ENCODE measurements at places on chromosomes 4 and X. TPM values are rescaled to one million over a fixed set of nuclear protein-coding genes. Genes with fewer than 3 reads are reported as not detected.

Gene DMD
- total RNA-seq: 0.05 TPM

Gene SSX3
- not detected for total RNA-seq

Gene NPNT
- 0.29 TPM for total RNA-seq

Gene ATP2B3
- total RNA-seq: 0.07 TPM

Gene BEX4
- 1.8 TPM for total RNA-seq

Gene IRF2
- 9.1 TPM for total RNA-seq

Gene SCRG1
- not detected for total RNA-seq

Gene TCEAL2
- total RNA-seq: not detected

Gene PLXNA3
- 11.8 TPM for total RNA-seq

Gene USP27X
- 4.1 TPM for total RNA-seq

Gene PCSK1N
- total RNA-seq: 47.3 TPM

Gene RBM46
- total RNA-seq: not detected

Gene TRPC5OS
- not detected for total RNA-seq

Gene C4orf17
- total RNA-seq: not detected

Gene XG
- not detected for total RNA-seq

Gene SMR3A
- total RNA-seq: not detected

Gene AREG
- 48.1 TPM for total RNA-seq

Gene GDPD2
- total RNA-seq: not detected

Gene GNRHR
- not detected for total RNA-seq

Gene GABRE
- total RNA-seq: 27.3 TPM

Gene NUP54
- 38.2 TPM for total RNA-seq

Gene SPATA4
- total RNA-seq: 0.19 TPM

Gene EDA2R
- 13.5 TPM for total RNA-seq

Gene CYBB
- total RNA-seq: not detected

Gene SPIN2A
- 0.11 TPM for total RNA-seq

Gene TLR10
- total RNA-seq: not detected

Gene RTL5
- 2.1 TPM for total RNA-seq

Gene CDKL5
- total RNA-seq: 2.3 TPM

Gene LAS1L
- 67.8 TPM for total RNA-seq

Gene ZNF595
- total RNA-seq: 17.3 TPM

Gene CDK16
- total RNA-seq: 114 TPM

Gene AFP
- 2.5 TPM for total RNA-seq

Gene ZFYVE28
- 2.8 TPM for total RNA-seq

Gene STK32B
- 15.9 TPM for total RNA-seq

Gene ADAMTS3
- not detected for total RNA-seq

Gene CXCL6
- total RNA-seq: not detected

Gene CENPVL2
- not detected for total RNA-seq

Gene SSX4
- total RNA-seq: not detected

Gene CITED1
- 1.5 TPM for total RNA-seq

Gene AMOT
- total RNA-seq: 0.01 TPM

Gene FGB
- total RNA-seq: 15.9 TPM

Gene MAP9
- 5.1 TPM for total RNA-seq

Gene RAB40A
- not detected for total RNA-seq

Gene PWWP3B
- total RNA-seq: not detected

Gene SH2D1A
- total RNA-seq: not detected

Gene XKRX
- 0.66 TPM for total RNA-seq

Gene TASL
- not detected for total RNA-seq

Gene INTS6L
- 0.31 TPM for total RNA-seq

Gene GPR82
- not detected for total RNA-seq

Gene HAND2
- 0.72 TPM for total RNA-seq

Gene MMRN1
- not detected for total RNA-seq

Gene ATOH1
- not detected for total RNA-seq

Gene ATP8A1
- total RNA-seq: 0.05 TPM

Gene CT55
- total RNA-seq: not detected

Gene MAOA
- 0.61 TPM for total RNA-seq
